ENCODE measurements at places on chromosomes 7 and 10. TPM values are rescaled to one million over a fixed set of nuclear protein-coding genes. Genes with fewer than 3 reads are reported as not detected.

GRCh38 chr7:49151146-49151545 lies 226.8 kb downstream of the CDC14C start:
- DNase-seq: peak; percentile 43

CYP2E1 gene
- 0.64 TPM for polyA plus RNA-seq

DNA sequence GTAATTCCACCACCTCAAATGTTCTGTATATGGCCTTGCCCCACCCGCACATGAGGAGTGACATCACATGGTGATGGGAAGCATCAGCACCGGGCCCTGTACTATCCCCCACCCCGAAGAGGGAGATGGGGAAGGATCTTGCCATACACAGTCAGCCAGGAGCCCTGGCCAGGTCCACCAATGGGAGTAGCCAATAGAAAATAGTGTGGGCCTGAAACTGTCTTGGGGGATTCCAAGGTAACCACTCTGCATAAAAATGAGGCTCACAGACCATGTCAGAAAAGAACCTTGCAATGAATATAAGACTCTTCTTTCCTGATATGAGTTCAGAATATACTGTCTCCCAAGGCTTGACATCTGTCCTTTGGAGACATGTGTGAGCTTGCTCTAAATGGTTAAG lies 51.1 kb downstream of the ADRB1 start:
- DNase-seq: no peak

- no peak for DNase-seq
These were observed 150.2 kb upstream of the EEPD1 start for GRCh38 chr7:36002900-36003299.
